ENCODE measurements at places on chromosomes 6 and 20.

GRCh38 chr20:15252304-15252703, 914.9 kb upstream of the FLRT3 start:
- DNase-seq = no peak

- no peak for DNase-seq
These were observed 52.0 kb upstream of the MTHFD1L start for GRCh38 chr6:150813319-150813992.

- DNase-seq = no peak
These were observed 27.4 kb upstream of the ABT1 start for GRCh38 chr6:26569433-26569764.

- DNase-seq = no peak
These were observed 7.0 kb downstream of the SYNJ2 start for GRCh38 chr6:157988700-157989063.

GRCh38 chr20:48107560-48107959, 322.3 kb upstream of the SULF2 start:
- no peak for DNase-seq

GRCh38 chr6:168711049-168711640, 270.2 kb downstream of the SMOC2 start:
- no peak for DNase-seq

GRCh38 chr6:23282252-23283021, 713.1 kb downstream of the HDGFL1 start:
- no peak for DNase-seq

DNA sequence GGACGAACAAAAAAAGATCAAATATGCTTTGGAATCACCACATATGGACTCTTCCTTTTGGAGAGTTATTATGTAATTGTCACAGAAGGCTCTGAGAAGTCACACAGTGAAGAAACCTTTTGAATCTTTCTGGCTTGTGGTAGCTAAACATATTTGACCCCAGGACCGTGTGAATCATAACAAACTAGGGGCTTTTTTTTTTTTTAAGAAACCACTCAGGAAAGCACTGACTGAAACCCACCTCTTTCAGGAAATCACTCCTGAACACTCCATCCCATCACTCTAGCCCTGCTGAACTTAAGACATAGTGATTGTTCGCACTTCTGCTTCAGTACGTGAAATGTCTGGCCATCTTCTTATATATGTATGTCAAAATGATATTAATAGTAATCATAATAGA, 495.9 kb upstream of the ARID1B start:
- DNase-seq = no peak

DNA sequence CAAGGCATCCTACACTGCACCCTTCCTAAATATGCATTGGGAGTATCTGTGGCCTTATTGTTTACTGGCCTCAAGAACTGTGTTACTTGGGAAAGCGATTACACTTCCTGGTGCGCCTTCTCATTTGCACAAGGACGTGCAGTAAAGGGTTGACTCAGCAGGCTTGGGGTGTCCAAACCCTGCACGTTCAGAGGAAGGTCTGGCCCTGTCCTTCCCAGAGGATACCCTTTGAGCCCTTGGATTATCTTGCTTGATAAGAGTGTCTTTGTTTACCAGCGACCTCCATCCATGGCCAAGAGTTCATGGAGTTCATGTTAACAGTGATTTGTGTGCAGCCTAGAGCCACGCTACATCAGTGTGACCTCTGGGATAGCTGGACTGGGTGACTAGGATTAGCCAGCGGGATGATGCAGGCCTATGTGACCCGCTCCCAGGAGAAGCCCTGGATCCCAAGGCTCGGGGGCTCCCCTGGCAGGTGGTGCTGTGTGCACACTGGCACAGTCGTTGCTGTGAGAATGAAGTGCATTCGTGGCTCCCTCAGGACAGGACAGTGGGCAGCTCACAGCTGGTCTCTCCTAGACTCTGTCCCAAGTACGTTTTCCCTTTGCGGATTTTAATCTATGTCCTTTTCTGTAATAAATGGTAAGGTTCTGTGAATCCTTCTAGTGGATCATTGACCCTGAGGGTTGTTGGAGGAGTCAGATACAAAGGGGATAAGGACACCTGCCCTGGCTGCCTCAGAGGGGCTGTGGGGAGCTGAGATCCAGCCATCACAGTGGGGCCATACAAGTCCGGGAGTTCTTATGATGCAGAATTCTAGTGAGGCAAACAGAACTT, 73.5 kb downstream of the TTLL2 start:
- no peak for DNase-seq

DNA sequence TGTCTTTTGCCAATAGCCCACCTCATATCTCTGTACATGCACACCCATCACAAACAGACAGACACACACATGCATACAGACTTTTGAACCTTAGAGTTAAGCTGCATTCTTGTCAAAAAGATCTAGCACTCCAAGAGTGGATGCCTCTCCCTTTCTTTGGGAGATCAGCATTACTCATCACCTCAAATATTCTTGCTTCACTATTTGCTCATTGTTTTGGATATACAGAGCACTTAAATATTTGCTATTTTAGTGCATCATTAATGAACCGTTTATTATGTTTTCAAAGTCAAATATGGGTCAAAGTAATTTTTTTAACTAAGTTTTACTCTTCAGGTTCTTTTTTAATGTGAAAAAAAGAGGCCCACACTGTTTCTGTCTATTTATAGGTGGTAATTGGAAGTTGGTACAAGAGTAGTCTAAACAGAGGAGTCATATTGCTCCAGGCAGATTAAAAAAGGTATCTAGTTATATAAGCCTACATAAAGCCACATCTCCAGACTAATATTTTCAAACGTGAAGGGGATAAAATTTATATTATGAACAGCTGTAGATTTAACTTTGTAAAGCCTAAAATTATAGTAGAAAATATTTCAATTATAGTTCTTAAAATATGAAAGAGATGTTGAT, 102.6 kb downstream of the FLRT3 start:
- no peak for DNase-seq

DNA sequence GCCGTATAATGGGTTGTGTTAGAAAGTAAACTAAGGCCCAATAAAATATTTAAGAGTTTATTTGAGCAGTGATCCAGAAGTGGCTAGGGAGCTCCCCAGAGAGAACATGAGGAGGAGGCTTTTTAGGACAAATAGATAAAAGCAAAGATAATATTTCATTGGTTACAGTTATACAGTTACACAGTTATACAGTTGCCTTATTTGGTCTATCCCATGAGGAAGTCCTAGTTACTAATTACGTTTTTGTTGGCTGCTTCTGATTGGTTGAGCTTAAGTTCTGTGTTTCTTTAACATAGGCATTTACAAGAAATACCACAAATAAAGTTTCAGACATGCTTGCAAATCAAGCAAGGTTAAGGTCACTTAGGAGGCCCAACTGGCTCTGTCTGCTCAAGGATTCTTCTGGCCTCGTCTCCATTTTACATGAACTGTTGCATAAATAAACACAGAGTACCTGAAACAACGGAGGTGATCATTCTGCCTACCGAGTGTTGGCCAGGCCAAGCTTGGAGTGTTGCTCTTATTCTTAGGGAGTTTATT, 7.0 kb downstream of the UBD start:
- DNase-seq = peak; percentile 68

DNA sequence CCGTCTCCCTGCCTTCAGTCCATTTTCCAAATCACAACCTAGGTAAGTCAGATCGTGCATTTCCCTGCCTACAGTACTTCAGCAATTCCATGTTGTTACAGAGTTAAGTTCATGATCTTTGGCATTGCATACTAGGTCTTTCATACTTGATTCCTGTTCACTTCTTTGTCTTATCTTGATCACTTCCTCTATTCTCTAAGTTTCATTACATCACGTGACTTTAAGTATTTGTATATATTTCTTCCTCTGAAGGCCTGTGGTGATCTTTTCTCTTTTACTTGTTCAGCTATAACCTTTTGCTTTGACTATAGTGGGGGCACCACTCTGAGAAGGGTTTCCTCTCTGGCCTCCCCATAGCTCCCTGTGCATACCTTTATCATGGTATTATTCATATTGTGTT, 100.2 kb downstream of the TRMT11 start:
- no peak for DNase-seq

DNA sequence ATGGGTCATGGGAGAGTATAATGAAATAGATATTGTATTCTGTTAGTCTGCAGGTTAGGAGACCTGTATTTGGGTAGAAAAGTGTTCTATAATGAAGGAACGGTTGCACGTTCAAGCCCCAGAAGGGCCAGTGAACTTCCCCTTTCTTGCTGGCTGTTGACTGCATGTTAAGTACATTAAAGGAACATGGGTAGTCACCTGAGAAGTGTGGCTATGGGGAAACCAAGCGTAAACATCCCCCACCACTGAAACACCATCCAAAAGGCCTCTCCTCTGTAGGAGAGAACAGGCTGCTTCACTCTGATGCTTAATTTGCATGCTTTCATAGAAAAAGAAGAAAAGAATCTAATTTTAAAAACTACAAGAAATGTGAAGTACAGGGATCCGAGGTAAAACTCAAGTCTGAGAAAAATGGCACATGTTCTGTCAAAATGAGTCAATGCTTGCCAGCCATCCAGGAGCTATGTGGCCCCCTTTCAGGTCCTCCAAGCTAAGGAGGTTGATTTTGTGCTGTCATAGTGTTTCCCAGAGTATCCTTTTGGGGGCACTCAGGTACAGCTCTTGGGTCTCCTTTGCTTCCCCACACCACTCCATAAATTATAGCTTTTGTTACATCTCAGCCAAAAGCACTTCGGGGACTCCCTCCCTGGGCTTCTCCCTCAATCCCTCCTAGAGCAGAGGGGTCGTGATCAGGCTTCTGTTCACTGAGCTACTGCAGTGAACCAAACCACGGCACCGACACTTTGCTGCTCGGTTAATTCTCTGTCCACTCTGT, 283.7 kb upstream of the AGPAT4 start:
- DNase-seq = no peak

- no peak for DNase-seq
These were observed 138.2 kb downstream of the UNC5CL start for GRCh38 chr6:40900791-40901190.

GRCh38 chr20:46040902-46041535, 12.0 kb downstream of the SLC12A5 start:
- peak; percentile 31 for DNase-seq

GRCh38 chr6:29500594-29500993, 12.8 kb upstream of the MAS1L start:
- no peak for DNase-seq

- no peak for DNase-seq
These were observed 126.9 kb upstream of the UFL1 start for GRCh38 chr6:96394727-96395126.

- no peak for DNase-seq
These were observed 163.3 kb downstream of the ARHGAP18 start for GRCh38 chr6:129546702-129547101.

DNA sequence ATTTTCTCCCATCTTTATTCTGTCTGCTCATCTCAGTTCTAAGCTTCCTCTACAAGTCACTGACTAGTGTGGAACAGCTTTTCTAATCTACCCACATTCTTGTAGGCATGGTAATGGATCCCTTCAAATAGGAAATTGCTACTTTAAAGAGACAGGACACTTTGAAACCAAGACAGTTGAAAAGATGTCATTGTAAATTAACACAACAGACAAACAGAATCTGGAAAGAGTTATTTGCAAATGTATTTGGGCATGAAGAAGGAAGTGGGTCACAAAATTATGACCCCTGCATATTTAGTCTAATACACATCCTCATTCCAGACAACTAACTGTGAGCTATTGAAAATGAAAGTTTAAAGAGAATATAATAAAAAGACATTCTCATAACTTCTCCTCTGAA, 298.2 kb upstream of the MARCKS start:
- DNase-seq = no peak

- no peak for DNase-seq
These were observed 45.2 kb upstream of the TFAP2A start for GRCh38 chr6:10460096-10460495.

DNA sequence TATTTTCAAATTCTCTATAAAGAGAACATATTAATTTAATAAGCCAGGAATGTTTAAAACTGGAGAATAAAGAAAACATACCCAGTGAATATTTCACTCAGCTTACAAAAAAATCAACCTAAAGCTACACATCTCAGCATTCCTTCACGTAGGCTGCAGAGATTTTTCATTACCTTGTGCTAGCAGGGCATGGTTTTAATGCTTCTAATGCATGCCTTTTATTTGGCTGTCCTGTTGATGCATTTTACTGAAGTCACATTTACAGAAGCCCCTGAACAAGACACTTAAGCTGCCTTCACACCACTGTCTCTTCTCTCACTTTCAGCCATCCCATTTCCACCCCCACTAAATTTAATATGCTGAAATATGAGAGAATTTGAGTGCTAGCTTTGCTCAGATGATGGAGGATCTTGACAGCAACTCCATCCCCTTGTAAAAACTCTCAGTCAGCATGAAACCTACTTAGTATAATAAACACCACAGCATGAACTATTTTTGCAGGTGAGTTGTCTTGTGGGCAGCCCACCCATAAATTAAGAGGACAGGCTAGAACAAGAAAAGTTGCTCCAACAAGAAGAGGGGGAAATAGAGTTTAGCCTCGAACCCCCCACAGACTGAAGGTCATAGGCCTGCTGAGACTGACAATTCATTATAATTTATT, 159.4 kb downstream of the SIM1 start:
- DNase-seq = no peak

DNA sequence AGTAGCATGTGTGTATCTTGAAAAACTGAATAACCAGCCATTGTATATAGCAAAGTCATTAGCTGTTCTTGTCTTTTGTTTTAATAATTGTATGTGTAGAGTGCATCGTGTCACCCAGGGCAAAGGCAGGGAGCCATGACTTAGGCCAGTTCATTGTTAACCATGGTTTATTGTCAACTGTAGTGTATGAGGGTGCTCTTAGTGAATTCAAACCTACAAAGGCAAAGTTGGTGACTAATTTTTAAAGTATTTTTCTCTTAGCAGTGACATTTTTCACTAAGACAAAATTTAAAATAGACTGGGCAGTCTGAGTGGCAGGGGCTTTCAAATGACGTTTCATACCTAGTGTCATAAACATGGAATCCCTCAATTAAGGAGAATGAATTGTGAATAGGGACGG, 79.0 kb downstream of the TULP4 start:
- DNase-seq = no peak

DNA sequence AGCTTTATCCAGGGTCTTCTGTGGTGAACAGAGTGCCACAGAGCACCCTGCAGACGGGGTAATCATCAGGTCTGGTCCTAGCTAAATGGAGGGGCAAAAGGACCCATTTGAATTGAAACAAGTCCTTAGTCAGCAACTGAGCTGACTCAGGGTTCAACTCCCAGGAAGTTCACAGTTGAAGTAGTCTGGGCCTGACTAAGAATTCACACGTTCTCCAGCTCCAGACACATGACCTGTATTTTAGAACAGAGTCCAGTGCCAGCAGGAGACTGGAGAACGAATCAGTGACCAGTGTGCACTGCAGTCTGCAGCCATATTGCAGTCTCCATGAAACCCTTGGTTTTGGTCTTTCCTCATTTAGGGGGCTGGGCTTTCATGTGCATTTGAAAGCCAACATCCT, 85.2 kb downstream of the ELOVL4 start:
- DNase-seq = no peak

GRCh38 chr20:46715292-46715756, 5.9 kb downstream of the SLC2A10 start:
- no peak for DNase-seq

- no peak for DNase-seq
These were observed 112.0 kb downstream of the LAMP5 start for GRCh38 chr20:9626357-9626756.

GRCh38 chr20:7710440-7710839, 229.8 kb downstream of the HAO1 start:
- no peak for DNase-seq
